Stimulated activated CD4-positive, alpha-beta T cell treated with anti-CD3 and anti-CD28 coated beads, Interleukin-1b, Interleukin-23, amount 100 ng/mL, for 48 hours (primary cell): ENCODE measurements at places on chromosomes 6 and 20.

DNA sequence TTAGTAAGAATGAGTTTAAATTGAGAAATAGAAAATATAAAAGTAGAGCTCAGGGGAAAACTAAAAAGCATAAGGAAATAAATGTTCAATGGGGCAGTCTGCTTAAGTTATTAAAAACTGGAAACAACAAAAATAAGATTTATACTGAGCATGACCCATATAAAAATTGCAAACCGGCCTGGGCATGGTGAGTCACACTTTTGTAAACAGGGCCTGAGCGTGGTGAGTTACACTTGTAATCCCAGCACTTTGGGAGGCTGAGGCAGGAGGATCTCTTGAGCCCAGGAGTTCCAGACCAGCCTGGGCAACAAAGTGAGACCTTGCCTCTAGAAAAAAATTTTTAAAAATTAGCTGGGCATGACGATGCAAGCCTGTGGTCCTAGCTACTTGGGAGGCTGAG lies 74.6 kb downstream of the TMEM244 start:
- no peak for DNase-seq

- no peak for DNase-seq
Observed at GRCh38 chr6:55069132-55069781, 105.1 kb upstream of the HCRTR2 start.

DNA sequence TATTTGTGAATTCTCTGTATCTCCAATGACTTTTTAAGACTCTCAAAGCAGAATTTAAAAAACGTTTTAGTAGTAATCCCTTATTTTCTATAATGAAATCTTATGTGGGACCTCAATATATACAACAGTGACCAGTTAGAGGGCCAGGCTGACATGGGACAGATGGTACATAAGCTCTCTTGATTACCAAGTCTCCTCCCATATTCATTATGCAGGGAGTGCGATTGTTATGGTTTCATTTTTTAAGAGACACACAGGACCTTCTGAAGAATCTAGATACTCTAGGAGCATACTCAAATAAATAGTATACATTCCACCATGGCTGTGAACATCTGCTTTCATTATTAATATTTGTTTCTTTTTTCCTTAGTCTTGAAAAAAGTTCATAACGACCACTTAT lies 43.5 kb downstream of the GCLC start:
- DNase-seq, result no peak

DNA sequence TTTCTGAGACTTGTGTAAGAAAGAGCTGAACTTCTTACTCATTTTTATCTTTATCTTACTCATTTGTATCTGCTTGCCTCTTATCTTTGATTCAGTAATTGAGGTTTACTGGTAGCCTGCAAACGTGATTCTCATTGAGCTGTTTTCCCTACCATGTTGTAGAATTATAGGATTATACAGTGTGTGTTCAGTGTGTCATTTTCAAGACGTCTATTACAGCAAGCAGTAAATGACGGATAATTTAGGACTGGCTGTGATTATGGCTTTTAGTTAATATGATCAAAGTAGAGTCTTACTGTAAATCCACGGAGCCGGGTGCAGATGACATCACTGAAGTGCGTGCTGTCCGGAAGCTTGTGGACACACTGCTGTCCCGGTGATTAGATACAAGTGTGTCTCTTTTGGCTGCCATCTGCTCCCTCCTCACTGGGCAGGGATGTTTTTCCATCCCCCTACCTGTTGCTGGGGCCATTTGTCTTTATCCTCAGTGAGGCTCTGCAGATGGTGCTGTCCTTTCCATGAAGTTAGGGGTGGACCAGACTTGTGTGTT lies 6.0 kb downstream of the NELFCD start:
- no peak for DNase-seq

DNA sequence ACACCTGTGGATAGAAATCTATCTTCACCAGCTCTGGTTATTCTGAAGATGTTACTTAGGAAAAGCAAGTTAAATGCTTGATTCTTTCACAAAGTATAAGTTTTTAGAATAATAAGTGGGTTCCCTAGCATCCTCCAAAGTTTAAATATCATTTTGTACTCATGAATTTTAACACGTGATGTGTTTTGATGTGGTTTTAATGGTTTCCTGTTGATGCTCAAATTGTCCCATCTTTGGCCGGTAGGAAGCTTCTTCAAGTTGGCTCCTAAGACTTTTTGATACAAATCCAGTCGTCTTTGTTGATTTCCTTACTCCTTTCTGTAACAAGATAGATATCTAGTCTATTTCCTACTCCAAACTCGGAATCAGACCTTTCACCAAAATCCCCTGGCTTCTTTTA lies 94.5 kb upstream of the STXBP5 start:
- DNase-seq, result no peak

- DNase-seq, result no peak
Observed at GRCh38 chr6:8389036-8389818, 46.1 kb downstream of the SLC35B3 start.

DNA sequence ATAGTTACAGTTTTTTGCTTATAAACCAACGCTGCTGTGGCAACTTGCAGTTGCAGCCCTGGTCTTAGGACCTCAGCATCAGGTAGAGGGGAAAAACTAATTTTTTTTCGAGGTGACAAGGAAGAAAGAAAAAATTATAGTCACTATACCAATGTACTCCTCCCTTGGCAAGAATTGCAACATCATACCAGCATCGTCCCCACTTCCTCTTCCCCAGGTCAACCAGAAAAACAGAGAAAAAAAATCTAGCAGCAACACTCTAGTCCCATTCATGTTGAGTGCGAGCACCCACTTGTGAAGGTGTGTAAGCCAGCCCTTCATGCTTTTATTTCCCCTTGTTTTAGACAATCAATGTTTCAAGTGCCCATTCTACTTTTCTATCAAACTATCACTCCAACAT lies 13.1 kb upstream of the DCBLD1 start:
- DNase-seq, result no peak

DNA sequence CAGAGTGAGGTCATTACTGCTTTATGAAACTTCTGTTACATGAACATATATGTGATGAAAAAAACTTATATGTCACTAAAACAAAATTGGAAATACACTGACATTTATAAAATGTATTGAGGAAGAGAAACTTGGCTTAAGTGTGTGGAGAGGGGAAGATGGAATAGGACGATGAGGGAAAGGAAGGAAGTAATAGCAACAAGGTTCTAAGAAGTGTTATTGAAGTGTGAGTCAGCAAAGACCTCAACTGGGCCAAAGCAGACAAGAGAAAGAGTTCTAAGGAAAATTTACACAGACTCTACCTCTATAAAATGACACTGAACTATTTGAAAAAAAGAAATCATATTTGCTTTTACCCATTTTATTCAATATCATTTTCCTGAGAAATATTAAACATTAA lies 38.3 kb downstream of the SNX3 start:
- DNase-seq, result no peak
